Keratinocyte (primary cell): ENCODE measurements at places on chromosomes 6 and 20. TPM values are rescaled to one million over a fixed set of nuclear protein-coding genes. Genes with fewer than 3 reads are reported as not detected.
A peak's percentile ranks its signal among the peaks of the same experiment; 100 is the strongest.

- DNase-seq: no peak
These were observed 538.2 kb upstream of the EYS start for GRCh38 chr6:66245231-66245630.

- DNase-seq: no peak
These were observed 24.0 kb downstream of the MTFR2 start for GRCh38 chr6:136226027-136226673.

DNA sequence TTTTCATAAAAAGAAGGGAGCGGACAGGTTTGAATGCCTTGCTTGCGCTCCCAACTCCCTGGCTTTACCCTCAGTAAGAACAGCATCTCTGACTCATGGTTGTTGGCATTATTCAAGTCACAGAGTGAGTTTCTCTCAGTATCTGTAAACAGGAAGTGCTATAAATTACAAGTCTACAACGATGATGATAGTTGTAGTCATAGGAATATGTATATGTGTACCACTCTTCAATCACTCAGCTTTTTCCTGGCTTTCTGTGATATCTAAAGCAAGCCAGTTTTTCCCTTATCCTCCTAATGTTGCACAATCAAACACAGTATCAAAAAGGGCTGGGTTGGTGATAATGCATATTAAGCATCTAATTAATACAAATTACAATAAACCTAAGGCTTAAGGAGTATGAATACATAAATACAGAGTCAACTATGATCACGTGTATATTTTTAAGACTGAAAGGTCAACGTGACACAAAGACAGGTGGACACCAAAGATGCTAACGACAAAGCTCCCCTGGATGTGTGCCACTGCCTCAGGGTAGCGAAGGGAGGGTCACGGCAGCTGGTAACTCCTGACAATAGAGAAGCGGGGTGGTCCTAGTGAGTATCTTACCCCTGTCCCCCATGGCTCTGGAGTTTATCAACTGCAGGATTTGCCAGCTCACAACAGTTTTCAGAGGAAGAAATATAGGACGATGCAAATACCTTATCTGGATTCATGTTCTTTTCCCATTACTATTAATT, 202.8 kb downstream of the BTBD9 start:
- peak; percentile 38 for DNase-seq

GRCh38 chr20:62061851-62062423, 3.7 kb downstream of the TAF4 start:
- DNase-seq: no peak

DNA sequence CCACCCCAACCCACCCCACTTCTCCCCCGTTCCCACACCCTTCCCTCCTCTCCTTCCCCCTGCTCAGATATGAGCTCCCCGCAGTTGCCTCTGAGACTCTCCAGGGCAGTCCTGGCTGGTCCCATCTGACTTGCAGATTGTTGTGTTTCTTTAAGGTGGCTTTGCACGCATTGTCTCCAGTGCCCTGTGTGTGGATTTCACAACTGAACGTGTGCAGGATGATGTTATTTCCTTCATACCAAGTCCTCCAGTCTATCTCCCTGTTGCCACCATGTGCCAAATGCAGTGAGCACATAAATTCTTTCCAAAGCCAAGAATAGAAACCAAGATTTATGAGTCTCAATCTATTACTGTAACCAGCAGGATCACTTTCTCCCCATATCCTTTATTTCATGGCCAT, 79.1 kb downstream of the TMEM242 start:
- no peak for DNase-seq

DNA sequence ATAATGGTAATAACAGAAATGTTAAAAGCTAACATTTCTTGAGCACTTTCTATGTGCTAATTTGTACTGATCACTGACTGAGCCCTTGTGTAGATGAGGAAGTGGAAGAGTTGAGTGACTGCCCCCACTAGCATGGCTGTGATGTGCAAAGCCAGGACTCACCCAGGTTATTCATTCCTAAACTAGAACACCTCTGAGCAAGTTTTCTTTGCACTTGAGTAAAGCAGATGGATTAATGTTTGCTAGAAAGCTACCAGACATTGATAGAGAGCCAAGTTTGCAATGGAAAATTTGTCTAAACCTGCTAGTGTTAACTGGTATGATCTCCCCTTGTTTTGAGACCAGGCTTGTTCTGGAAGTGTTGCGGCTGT, 467.4 kb upstream of the PLCB4 start:
- DNase-seq: no peak

- no peak for DNase-seq
These were observed 711.1 kb downstream of the EPHA7 start for GRCh38 chr6:92708270-92708669.

GRCh38 chr20:14921513-14921912, 584.1 kb upstream of the FLRT3 start:
- no peak for DNase-seq

DNA sequence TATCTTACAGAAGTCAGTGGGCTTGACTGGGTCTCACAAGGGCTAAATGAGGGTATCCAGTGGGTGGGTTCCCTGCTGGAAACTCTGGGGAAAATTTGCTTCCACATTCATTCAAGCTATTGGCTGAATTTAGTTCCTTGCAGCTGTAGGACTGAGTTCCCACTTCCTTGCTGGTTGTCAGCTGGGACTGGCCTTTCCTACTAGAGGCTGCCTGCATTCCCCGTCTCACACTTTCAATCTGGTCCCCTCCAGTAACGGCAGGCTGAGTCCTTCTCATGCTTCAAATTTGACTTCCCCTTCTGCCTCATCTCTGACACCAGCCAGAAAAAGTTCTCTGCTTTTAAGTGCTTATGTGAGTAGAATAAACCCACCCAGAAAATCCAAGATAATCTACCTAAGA, 4.4 kb downstream of the CSNK2A1 start:
- DNase-seq: no peak

DNA sequence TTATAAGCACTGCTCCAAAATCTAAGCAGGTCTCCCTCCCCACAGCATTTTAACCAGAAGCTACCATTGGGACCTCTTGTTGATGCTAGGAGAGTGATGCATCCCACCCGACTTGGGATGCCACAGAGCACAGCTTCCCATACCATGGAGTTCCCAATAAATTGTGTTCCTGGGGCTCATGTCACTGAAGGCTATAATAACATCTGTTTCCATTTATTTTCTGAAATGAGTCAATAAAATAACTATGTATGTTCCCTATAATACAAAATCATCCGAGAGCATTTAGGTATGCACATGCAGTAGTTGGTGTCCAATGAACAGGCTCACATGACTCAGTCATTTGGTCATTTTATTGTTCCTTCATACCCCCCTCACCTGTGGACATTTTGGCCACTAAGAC, 204.2 kb downstream of the TBC1D7 start:
- DNase-seq: no peak

- no peak for DNase-seq
These were observed 71.2 kb upstream of the CCN6 start for GRCh38 chr6:111982681-111983080.

GRCh38 chr6:37257634-37258404, at the start of the genes TBC1D22B and TMEM217:
Gene TBC1D22B, plus strand, starts transcription at chr6:37257772. Its CDS starts 146 bp downstream, at chr6:37257918.
Gene TMEM217, minus strand, starts transcription at chr6:37258144. Its CDS starts 39,114 bp downstream, at chr6:37219030.
- peak; percentile 68 for DNase-seq

GRCh38 chr20:32248043-32248442, 29.4 kb upstream of the KIF3B start:
- DNase-seq: no peak

GRCh38 chr6:82143041-82143481, 104.5 kb downstream of the IBTK start:
- DNase-seq: no peak

DNA sequence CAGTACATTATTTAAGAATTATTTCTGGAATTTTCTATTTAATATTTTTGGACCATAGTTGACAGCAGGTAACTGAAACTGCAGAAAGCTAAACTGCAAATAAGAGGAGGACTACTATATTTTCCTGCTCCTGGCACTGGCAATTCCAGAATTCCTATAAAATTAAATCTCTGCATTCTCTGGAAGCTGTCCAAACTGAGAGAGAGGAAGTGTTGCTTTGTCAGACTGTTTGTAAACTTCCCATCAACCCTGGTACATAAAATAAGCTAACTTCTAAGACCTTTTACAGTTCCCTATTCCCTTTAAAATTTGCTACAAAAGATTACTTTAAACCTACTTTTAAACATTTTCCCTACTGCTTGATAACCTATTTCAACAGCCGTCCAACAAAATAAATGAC, 196.1 kb upstream of the RUNX2 start:
- no peak for DNase-seq

DNA sequence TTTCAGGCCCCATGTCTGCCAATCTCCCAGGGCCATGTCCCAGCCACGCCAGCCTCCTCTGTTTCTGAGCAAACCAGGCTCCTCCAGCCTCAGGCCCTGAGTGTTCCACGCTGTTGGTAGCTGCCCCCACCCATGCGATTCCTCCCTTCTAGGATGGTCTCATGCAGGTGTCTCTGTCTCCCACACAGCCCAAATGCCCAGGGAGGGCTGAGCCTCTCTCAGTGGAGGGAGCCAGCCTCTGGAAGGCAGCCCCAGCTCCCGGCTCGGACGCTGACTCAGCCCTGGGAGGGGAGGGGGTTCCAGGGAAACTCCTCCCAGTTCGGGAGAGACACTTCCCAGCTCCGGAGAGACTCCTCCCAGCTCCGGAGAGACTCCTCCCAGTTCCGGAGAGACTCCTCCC, 122.9 kb upstream of the AFDN start:
- DNase-seq: no peak

DNA sequence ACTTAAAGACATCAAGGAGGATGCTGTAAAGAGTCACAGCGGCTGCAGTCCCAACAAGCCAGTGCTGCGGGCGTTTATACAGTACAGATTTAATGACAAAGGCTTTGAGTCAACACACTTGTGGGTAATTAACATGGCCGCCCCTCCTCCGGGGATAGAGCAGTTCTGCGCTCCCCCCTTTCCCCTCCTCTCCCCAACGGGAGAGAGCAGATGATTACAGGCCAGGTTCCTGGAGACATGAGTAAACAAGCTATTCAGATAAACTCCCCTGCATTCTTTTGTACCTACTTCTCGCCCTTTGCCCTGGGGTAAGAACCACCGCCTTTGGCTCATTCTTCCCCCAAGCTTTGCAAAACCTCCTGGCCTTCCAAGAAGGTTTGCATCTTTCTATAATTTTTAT, 23.6 kb upstream of the FABP7 start:
- no peak for DNase-seq

- DNase-seq: no peak
These were observed 23.4 kb upstream of the PLN start for GRCh38 chr6:118524686-118525085.

DNA sequence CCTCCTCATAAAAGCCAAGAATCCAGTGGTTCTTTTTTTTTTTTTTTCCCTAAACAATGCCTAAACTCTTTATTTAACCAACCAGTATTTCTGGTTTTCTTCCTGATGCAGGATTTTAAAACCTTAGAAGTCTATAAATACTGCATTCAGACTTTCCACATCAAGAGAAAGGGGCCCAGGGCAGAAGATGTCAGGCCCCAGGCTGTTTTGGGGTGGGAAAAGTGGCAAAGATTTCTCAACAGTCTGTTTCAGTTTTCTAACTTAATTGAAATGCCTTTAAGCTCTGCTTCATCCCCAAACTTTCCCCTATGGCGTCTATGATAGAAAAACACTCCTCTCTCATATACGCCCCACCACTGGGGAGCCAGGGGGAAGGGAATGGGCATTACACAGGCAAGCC, 33.1 kb downstream of the QRSL1 start:
- DNase-seq: no peak

DNA sequence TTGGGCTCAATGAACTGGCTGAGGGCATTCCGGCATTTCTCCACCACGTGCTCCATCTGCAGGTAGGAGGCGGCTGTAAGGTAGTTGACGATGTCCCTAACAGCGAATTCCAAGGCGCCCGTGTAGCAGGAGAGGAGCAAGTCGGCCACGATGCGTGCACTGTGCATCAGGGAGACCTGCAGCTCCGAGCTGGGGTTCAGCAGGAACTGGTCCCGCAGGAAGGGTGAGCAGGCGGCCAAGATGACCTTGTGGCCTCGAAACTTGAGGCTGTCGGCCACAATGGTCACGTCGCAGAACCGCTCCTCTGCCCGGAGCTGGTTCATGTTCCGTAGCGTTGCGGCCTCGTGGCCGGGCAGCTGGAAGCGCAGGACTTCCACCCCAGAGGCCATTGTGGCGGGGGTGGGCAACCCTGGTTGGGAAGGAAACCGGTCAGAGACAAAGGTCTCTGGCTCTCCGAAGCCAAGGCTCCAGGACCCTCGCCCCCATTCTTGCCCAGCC, 920 bp downstream of the ZBTB12 start:
- no peak for DNase-seq

DNA sequence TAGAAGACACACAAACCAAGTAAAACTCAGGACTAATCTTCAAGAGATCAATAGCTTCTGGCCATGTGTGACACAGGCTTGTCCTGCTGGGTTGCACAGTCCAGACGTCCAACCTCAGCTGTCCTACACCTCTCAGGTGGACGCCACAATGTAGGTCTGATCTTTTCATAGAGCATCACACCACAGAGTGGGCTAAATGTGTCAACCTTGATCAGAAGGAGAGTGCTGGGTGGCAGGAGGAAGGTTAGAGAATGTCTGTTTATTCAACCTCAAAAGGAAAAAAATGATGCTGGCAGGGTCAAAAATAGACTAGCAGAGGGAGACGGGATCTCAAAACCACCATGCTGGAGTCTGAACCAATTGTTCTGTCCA, 41.7 kb downstream of the GFOD1 start:
- DNase-seq: no peak

- DNase-seq: no peak
These were observed 15.3 kb downstream of the ECHDC1 start for GRCh38 chr6:127328043-127328609.

GRCh38 chr6:109373762-109374161, 8.5 kb downstream of the CD164 start:
- no peak for DNase-seq

DNA sequence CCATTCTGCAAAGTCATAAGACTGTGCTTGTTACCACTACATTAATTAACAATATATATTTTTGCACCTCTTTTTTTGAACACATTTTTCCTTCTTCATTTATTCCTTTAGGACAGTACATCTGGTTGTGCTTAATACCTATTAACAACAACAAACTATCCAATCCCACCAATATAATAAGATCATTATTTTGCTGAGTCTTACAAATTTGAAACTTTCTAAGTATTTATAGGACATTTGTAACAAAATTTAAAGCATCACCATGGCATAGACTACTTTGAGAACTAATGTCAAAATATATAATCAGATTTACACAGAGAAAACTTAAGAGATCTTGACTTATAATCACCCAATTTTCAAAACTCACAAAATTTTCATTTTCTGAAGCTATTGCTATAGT, 47.9 kb downstream of the FILIP1 start:
- no peak for DNase-seq

GRCh38 chr6:84758486-84758885, 5.9 kb downstream of the TBX18 start:
- no peak for DNase-seq

GRCh38 chr6:44078827-44079671, 48.2 kb downstream of the MRPL14 start:
- DNase-seq: no peak

GRCh38 chr20:51097351-51098120, 74.6 kb upstream of the KCNG1 start:
- DNase-seq: no peak

The OARD1 gene
- polyA plus RNA-seq: 12.7 to 20.3 TPM (median 13.1 TPM) in 3 replicates

The APOM gene
- 1.4 to 2.6 TPM (median 2.3 TPM) in 3 replicates for polyA plus RNA-seq

The SCUBE3 gene
- polyA plus RNA-seq: 0.01 to 0.02 TPM in 2 of 3 replicates, not detected in the other

The PTK6 gene
- polyA plus RNA-seq: 28.5 to 38.9 TPM (median 37.0 TPM) in 3 replicates

The C20orf202 gene
- not detected in 3 replicates for polyA plus RNA-seq

The HSPA1B gene
- 33.5 to 65.8 TPM (median 48.1 TPM) in 3 replicates for polyA plus RNA-seq

The HCK gene
- 0.03 TPM in 1 of 3 replicates, not detected in the others for polyA plus RNA-seq

The CPNE5 gene
- polyA plus RNA-seq: 0.02 to 0.09 TPM (median 0.05 TPM) in 3 replicates

The THEMIS gene
- polyA plus RNA-seq: not detected in 3 replicates

The PTCRA gene
- not detected in 3 replicates for polyA plus RNA-seq

The ENPP5 gene
- polyA plus RNA-seq: 0.02 to 0.10 TPM (median 0.07 TPM) in 3 replicates

The C6orf47 gene
- polyA plus RNA-seq: 7.9 to 10.0 TPM (median 8.3 TPM) in 3 replicates

The CRISP3 gene
- 0.02 to 0.04 TPM in 2 of 3 replicates, not detected in the other for polyA plus RNA-seq

The RAET1L gene
- polyA plus RNA-seq: 6.9 to 12.2 TPM (median 8.5 TPM) in 3 replicates

The SRMS gene
- polyA plus RNA-seq: 0.10 to 0.32 TPM (median 0.14 TPM) in 3 replicates

The CDSN gene
- polyA plus RNA-seq: 4.0 to 8.3 TPM (median 5.0 TPM) in 3 replicates

The FAM83C gene
- 12.4 to 23.0 TPM (median 12.6 TPM) in 3 replicates for polyA plus RNA-seq
